ENCODE measurements at places on chromosomes 12 and 14. TPM values are rescaled to one million over a fixed set of nuclear protein-coding genes. Genes with fewer than 3 reads are reported as not detected.
A peak's percentile ranks its signal among the peaks of the same experiment; 100 is the strongest.

DNA sequence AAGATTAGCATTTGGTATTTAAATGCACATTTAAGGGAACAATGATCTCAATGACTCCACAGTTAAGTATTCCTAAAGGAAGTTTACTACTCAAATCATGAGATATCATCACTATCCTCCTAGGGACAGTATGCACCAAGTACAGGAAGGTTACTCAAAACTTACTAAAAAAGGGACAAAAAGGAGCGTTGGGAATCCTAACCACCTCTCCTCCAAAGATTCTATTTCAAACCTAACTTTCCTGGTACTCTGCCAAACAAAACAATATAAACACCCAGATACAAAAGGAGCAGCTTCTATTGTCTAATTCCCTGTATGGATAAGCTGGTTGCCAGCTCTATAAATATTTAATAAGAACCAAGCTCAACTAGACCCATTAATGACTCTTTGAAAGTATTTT, 377.7 kb downstream of the NUAK1 start:
- DNase-seq, result peak; percentile 76

GRCh38 chr14:77133720-77134338, 7.8 kb downstream of the ZDHHC22 start:
- peak; percentile 82 for DNase-seq

- no peak for DNase-seq
These were observed 98.0 kb downstream of the GCH1 start for GRCh38 chr14:54804538-54805041.

GRCh38 chr12:29547151-29547632, 49.7 kb upstream of the OVCH1 start:
- DNase-seq, result no peak

DNA sequence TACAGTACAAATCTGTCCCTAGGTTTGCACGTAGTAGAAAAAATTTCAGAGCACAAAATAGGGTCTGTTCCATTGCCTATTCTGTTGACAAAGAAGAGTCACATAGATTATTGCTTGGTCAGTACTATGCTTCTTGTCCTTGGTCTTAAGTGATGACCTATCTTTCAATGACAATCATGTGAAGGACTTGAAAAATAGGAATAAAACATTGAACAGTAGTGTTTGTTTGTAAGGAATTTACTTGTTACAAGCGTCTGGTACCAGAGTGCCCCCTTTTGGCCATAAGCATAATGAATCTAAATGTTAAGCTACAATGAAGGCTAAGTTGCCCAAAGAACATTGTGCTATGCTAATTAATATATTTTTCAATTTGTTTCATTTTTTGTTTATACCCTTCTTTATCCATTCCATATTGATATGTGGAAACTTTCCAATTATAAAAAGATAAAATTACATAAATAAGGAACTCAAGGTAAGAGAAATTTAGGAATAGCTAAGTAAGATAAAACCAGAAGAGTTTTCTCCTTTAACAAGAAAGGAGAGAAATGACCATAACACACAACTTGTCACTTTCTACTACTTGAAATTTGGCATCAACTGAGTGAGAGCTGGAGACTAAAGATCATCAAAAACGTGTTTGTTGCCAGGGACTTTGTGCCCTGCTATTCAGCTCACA, 204.7 kb downstream of the EPS8 start:
- DNase-seq, result peak; percentile 85

GRCh38 chr12:57451233-57451778, 3.8 kb upstream of the INHBE start:
- DNase-seq, result no peak

DNA sequence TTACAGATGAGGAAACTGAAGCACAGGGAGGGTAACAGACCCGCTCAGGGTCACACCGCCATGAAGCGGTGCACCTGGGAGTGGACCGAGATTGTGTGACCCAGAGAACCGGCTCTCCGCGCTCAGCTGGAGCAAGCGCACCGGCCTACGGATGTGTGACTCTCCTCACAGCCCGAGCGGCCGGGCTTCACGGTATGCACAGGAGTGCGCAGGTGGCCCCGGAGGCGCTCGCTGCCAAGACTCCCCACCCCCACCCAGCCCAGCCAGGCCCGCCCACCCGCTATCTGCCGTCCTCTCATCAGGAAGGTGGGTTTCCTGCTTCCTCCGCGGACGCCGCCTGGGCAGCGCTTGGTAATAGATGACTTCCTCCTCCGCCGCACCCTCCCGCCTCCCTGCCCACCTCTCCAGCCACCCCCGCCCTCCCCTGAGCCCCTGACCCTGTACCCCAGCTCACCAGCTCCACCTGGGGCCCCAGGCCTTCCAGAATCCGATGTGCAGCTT, 110.7 kb downstream of the NCOR2 start:
- DNase-seq, result peak; percentile 43

DNA sequence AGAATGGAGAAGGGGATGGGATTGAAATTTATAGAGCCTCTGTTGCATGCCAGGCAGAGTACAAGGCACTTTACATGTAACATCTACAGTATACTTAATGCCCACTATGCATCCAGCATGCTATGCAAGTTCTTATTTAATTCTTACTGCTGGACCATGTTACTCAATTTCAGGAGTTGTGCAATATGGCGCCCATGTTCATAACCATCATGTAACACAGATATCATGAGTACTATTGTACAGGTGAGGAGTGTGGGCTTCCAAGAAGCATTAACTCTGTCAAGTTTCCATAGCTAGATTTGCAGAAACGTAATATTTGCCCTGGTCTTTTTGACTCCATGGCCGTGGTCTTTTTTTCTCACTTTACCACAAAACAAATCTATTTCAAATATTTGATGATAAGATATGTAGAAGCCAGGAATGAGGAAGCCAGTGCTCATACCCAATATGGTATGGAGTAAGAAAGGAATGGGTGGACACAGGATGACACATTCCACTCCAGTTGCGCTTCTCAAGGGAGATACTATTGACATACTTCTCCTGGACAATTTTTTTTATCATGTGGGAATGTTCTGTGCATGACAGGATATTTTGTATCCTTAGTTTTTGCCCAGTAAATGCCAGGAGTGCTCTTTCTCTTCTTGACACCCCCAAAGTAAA, 191.8 kb downstream of the C12orf75 start:
- no peak for DNase-seq

GRCh38 chr14:100629098-100629497, 41.9 kb upstream of the BEGAIN start:
- DNase-seq, result no peak

GRCh38 chr12:100248886-100249285, 18.0 kb downstream of the DEPDC4 start:
- DNase-seq, result no peak

DNA sequence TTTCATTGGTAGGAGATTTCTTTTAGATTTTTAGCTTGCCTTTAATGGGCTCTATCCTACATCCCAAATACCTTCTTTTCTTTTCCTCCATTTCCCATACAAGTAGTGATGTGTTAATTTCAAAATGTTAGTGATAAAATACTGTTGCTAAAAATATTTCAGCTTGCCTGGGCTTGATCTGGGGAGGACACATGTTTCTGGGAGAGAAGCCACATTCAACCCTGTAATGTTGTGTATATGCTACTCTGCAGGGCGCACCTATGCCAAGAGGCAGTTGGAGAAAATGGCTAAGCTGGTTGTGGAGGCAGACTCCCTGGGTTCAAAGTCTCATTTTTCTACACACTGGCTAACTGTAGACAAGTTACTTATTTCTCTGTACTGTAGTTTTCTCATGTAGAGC, 26.3 kb downstream of the FLRT2 start:
- no peak for DNase-seq

DNA sequence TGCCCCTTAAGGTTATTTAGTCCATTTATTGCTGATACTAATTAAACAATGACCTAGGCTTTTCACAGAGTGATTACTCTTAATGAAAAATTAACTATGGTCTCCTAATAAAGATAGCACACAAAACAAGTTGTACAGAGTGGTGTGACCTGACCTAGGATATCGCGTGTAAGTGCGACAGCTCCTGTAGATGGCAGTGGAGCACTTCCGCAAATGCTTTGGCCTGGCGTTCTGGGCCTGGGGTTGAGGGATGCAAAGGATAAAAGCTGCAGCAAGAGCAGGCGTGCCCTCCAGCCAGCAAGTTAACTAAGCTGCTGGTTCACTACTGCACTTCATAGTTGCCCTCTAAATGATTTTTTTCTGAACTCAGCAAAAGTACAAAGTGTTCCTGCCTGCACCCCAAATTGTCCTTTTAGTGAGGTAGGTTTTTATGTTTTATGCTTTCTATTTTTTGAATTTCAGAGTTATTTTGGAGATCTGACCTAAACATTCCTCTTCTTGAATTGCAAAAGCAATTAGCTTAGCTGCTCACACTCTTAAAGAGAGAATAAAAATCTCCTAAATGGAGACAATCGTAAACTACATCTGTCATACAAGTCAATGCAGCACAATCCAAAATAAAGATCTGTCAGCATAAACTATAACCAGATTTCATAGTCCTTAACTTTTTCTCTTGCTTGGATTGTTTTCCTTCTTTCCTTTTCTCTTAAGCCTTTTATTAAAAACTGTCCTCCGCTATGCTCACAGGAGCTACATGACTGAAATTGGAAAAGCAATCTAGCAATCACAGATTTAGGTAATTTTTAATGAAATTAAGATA, 379.6 kb downstream of the LRIG3 start:
- peak; percentile 89 for DNase-seq

- DNase-seq, result no peak
These were observed 82.8 kb downstream of the RIN3 start for GRCh38 chr14:92596331-92596907.

- no peak for DNase-seq
These were observed 3.2 kb upstream of the SYNDIG1L start for GRCh38 chr14:74429221-74429691.

DNAJC22 gene
- 1.1 TPM for total RNA-seq

MFAP5 gene
- 0.85 TPM for total RNA-seq

AQP6 gene
- 0.05 TPM for total RNA-seq

GPD1 gene
- not detected for total RNA-seq

CLEC2A gene
- total RNA-seq, result not detected

DCN gene
- 35.6 TPM for total RNA-seq

LTB4R2 gene
- total RNA-seq, result 5.9 TPM

ENDOU gene
- not detected for total RNA-seq

HIF1A gene
- total RNA-seq, result 236 TPM

Data from dermis blood vessel endothelial cell (primary cell).